ENCODE measurements at places on chromosomes 13 and 19. TPM values are rescaled to one million over a fixed set of nuclear protein-coding genes. Genes with fewer than 3 reads are reported as not detected.

RNF113B gene
- not detected for total RNA-seq

MAB21L1 gene
- 20.7 TPM for total RNA-seq

MCOLN1 gene
- 15.5 TPM for total RNA-seq

IGLON5 gene
- total RNA-seq: 5.0 TPM

NLRP11 gene
- not detected for total RNA-seq

ZNF536 gene
- total RNA-seq: 6.5 TPM

ELF1 gene
- 94.6 TPM for total RNA-seq

B3GNT3 gene
- 19.1 TPM for total RNA-seq

VSTM2B gene
- total RNA-seq: 0.47 TPM

ZNF221 gene
- total RNA-seq: 7.1 TPM

ACP7 gene
- 0.23 TPM for total RNA-seq

ZNF302 gene
- 29.1 TPM for total RNA-seq

KDELR1 gene
- 164 TPM for total RNA-seq

ZNF763 gene
- total RNA-seq: 1.7 TPM

CDC37 gene
- total RNA-seq: 144 TPM

SLC10A2 gene
- total RNA-seq: 2.6 TPM

KIR2DL1 gene
- total RNA-seq: not detected

SLC27A5 gene
- 9.0 TPM for total RNA-seq

GRIN2D gene
- total RNA-seq: 1.00 TPM

PTPRH gene
- total RNA-seq: 31.5 TPM

ADGRE2 gene
- total RNA-seq: 0.57 TPM

CEACAM7 gene
- total RNA-seq: 6.3 TPM

IFNL2 gene
- total RNA-seq: not detected

ZNF443 gene
- 6.0 TPM for total RNA-seq

CYP2F1 gene
- total RNA-seq: not detected

CDKN2D gene
- total RNA-seq: 5.0 TPM

TGFBR3L gene
- not detected for total RNA-seq

MEDAG gene
- not detected for total RNA-seq

CLIP3 gene
- total RNA-seq: 12.8 TPM

ZNF43 gene
- 13.7 TPM for total RNA-seq

LGALS4 gene
- total RNA-seq: 148 TPM

HOOK2 gene
- 44.3 TPM for total RNA-seq

NLRP9 gene
- total RNA-seq: not detected

INAFM1 gene
- total RNA-seq: 1.7 TPM

STARD13 gene
- 13.5 TPM for total RNA-seq

MBD3L3 gene
- not detected for total RNA-seq

Measured in hepatocyte (in vitro differentiated cells).